Ovary (tissue), 10 donors: ENCODE measurements at places on chromosomes 13 and 19.

- DNase-seq = no peak
Measured at GRCh38 chr13:112900691-112901091, 68.3 kb upstream of the MCF2L start.

GRCh38 chr19:10206226-10206885 is 11.6 kb upstream of the DNMT1 start:
- DNase-seq = no peak

DNA sequence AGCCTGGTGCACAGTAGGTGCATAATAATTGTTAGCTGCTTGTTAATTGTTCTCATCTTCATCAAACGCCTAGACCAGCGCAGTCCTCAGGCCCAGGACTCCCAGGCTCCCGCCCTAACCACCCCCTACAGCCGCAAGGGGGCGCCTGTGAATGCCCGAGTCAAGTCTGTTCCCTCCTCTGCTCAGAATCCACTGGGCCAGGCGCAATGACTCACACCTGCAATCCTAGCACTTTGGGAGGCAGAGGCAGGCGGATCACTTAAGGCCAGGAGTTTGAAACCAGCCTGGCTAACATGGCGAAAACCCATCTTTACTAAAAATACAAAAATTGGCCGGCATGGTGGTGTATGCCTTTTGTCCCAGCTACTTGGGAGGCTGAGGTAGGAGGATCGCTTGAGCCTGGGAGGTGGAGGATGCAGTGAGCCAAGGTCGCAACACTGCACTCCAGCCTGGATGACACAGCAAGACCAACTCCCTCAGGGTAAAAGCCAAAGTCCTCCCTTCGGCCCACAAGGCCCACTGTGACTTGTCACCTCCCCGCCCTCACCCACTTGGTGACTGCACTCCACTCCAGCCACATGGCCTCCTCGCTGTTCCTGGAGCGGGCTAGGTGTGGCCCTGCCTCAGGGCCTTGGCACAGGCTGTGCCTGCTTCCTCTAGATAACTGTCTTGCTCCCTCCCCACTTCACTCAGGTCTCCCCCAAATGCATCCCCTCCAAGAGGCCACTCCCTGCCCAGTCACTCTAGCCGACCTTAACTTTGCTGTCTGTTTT is 9.1 kb downstream of the ZNF653 start:
- peak; percentile 48 for DNase-seq

DNA sequence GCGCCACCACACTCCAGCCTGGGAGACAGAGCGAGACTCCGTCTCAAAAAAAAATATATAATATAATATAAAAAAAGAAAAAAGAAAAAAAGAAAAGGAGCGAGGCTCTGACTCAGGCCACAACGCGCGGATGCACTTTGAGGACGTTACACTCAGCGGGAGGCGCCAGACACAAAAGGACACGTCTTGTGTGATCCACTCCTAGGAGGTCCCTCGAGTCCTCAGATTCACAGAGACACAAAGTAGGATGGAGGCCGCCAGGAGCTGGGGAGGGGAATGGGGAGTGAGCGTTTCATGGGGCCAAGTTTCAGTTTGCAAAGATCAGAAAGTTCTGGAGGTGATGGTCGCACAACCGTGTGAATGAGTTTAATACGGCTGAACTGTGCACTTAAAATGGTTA is 8.5 kb upstream of the ABHD17A start:
- DNase-seq = no peak

GRCh38 chr19:1066251-1066747 is 668 bp upstream of the ARHGAP45 start:
- no peak for DNase-seq

- DNase-seq = no peak
Measured at GRCh38 chr13:87080100-87080779, 590.9 kb upstream of the SLITRK5 start.

GRCh38 chr13:48775804-48776203 is 122.1 kb downstream of the CYSLTR2 start:
- no peak for DNase-seq

GRCh38 chr19:10501971-10502523 is 1.1 kb downstream of the KEAP1 start:
- DNase-seq = peak; percentile 77

- no peak for DNase-seq
Measured at GRCh38 chr13:33644581-33645543, 173.1 kb upstream of the RFC3 start.

- DNase-seq = peak; percentile 5
Measured at GRCh38 chr13:113666951-113667701, at the start of gene GRK1. Gene GRK1, plus strand, starts transcription at chr13:113667219. Its CDS starts 168 bp downstream, at chr13:113667387.

GRCh38 chr19:57688011-57688763 is 6.4 kb downstream of the ZNF551 start:
- DNase-seq = no peak

DNA sequence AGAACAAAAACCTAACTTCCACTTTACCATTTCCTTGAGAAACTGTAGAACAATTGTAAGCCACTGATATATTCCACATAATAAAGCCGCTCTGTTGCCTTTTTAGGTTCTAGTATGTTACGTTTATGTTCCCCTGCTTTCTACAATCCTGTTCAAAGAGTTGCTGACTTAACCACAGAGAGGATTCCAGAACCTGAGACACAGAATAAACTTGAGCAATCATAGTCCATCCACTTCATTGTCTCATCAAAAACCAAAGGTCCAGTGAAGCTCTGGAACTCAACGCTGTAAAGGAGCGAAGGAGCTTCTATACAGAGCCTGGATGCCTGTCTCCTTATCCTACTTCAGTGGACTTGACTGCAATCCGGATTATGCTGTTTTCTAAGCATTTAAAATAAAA is 4.6 kb downstream of the STARD13 start:
- DNase-seq = no peak
